Activated CD8-positive, alpha-beta memory T cell treated with anti-CD3 and anti-CD28 coated beads, Interleukin-2, amount 50 U/mL, for 48 hours (primary cell): ENCODE measurements at places on chromosomes 1 and 21.

GRCh38 chr1:210446479-210446878, 117.8 kb downstream of the HHAT start:
- DNase-seq, result peak; percentile 85

GRCh38 chr1:36492491-36492890, 9.8 kb upstream of the CSF3R start:
- no peak for DNase-seq

DNA sequence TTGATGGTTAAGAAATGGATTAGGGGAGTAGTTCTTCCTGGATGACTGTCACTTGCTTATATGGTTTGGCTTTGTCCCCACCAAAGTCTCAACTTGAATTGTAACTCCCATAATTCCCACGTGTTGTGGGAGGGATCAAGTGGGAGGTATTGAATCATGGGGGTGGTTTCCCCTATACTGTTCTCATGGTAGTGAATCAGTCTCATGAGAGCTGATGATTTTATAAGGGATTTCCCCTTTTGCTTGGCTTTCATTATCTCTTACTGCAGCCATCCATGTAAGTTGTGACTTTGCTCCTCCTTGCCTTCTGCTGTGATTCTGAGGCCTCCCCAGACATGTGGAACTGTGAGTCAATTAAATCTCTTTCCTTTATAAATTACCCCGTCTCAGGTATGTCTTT, 1621.1 kb downstream of the MRPL39 start:
- no peak for DNase-seq

DNA sequence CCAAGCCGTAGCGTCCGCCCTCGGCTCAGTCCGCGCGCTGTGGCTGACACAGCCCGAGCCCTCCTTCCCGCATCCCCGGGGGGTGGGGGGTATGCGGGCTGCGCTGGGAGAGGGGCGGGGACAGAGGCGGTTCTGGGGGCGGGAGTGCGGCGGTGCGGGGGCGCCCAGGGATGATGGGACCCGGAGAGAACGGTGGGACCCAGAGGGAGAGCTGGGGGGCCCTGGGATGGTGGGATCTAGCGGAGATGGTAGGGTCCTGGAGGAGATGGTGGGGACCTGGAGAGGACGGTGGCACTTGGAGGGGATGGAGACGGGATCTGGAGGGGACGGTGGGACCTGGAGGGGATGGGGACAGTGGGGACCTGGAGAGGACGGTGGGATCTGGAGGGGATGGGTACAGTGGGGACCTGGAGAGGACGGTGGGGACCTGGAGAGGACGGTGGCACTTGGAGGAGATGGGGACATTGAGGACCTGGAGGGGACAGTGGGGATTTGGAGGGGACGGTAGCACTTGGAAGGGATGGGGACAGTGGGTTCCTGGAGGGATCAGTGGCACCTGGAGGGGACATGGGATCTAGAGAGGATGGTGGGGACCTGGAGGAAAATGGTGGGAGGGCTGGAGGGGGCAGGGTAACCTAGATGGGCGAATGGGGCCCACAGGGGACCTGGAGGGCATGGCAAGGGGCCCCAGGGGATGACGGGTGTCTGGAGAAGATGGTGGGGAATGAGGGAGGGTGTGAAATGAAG, 477 bp downstream of the SNAP47 start:
- DNase-seq, result no peak

GRCh38 chr21:27550287-27550686, 583.4 kb upstream of the ADAMTS5 start:
- no peak for DNase-seq

GRCh38 chr1:5623399-5623798, 368.8 kb downstream of the NPHP4 start:
- DNase-seq, result no peak

- no peak for DNase-seq
Measured at GRCh38 chr1:90341516-90341915, 346.6 kb downstream of the ZNF326 start.

DNA sequence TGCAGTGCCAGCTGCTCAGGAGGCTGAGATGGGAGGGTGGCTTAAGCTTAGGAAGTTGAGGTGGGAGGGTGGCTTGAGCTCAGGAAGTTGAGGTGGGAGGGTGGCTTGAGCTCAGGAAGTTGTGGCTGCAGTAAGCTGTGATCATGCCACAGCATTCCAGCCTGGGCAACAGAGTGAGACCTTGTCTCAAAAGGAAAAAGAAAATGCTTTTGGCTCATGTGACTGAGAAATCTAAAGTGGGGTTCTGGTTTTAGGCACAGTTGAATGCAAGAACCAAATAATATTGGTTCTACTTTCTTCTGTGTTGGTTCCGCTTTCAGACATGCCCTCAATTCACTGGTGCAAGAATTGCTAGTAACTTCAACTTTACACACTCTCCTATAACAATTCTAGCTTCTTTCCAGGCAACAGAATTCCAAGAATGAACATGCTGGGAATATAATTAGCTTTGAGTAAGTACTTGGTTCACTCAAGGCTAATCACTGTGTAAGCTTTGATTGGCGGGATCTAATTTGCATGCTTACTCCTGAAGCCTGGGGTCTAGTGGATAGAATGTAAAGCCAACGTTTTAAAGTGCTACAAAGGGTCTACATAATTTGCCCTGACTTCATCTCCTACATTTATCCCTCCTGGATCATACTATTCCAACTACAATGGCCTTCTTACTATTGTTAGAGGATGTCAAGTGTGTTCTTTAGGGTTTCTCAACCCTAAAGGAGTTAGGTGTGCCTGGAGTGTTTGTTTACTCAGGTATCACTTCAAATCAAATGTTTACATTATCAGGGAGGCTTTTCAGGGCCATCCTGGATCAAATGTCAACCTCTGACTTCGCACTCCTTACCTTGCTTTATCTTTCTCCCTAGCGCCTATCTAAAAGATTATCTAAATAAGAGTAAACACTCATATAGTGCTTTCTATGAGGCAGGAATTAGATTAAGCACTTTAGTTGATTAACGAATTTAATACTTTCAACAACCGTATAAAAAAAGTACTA, 115.1 kb downstream of the SLC16A1 start:
- DNase-seq, result no peak

DNA sequence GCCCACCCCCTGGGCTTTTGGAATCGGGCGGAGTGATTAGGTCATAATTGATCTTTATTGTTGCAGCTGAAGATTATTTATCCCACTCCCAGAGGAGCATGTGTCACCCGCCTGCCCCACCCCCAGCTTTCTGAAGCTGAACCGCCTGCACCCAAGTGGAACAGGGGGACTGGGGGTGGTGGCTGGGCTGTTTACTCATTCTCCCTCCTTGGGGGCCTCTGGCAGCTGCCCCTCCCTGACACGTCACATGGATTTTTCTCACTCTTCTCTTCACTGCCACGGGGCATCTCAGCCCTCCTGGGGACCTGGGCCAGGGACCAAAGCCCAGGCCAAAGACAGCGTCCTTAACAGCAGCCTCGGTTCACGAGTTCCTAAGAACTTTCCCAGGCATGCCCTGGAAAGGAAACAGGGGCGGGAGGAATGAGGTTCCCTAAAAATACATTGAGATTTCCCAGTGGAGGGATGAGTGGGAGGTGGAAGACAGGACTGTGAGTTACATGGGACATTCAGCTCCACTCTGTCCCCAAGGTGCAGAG, 31.6 kb upstream of the SOX13 start:
- no peak for DNase-seq

DNA sequence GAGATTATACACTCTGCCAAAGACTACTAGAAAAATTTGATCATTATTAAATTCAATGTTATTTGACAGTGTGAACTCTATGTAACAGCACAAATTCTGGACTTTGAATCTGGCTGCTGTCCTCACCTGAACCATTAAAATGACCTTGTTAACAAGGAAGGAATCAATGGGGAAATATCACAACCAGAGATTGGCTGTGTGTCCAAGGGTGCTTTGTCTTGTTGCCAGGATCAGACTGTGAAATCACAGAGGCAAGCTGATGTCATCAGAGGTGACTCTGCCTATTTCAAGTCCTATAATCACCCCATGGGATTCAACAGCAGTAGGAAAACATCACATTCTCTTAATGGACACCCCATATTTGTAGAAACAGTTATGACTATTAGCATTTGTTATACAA, 46.8 kb downstream of the ADAMTS5 start:
- no peak for DNase-seq

DNA sequence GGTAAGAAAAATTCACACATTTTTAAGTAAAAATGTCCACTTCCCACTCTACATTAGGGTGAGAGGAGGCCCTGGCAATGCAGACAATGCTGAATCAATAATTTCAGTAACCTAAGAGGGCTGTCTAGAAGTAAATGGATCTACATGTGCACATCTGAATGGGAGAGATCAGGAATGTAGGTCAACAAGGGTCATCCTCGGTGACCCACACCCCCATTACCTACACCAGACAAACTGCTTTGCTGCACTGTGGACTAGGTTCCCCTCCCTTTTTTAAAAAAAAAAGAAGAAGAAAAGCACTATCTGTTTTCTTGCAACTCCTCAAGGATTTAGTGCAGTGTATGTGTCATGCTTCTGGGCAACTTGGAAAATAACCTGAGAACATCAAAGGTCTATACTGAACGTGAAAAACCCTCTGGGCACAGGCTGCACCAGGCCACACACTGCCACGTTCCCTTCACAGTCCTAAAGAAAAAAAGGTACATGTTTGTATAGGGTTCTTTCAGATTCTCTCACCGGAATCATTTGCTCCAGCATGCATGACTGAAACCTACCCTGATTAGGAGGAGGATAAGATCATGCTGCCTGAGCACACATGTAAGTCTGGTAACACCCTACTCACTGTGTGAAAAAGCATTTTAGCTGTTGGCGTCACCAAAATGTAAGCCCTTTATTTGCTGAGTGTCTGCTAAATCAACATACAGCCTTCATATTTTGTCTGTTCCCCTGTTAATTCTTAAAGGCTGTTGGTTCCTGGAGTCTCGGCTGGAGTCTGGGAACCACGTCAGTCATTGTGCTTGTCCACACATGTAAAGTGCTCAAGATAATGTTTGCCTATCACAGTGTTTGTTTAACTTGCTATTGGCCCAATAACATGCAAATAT, 341.0 kb downstream of the SMYD3 start:
- DNase-seq, result no peak

DNA sequence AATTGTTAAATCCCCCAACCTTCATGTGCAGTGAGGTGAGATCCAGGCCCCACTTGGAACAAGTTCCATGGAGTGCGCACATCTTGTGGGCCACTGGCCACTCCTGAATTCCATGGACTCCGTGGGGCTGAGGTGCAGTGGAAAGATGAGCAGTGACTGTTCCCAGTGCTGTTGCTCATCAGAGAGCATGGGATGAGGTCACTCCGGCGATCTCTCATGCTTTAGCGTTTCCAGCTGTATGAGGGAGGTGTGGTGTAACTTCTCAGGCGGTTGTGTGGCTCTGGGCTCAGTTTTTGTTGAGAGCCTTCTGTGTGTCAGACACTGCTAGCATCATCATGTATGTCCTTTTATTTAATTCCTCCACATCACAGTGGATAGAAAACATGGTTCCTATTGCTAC, 96.2 kb downstream of the GALNT2 start:
- no peak for DNase-seq

GRCh38 chr1:160061369-160062229, 8.4 kb downstream of the KCNJ10 start:
- DNase-seq, result no peak

GRCh38 chr21:37061926-37062592, 10.8 kb downstream of the PIGP start:
- no peak for DNase-seq

- no peak for DNase-seq
Measured at GRCh38 chr1:158145173-158145719, 35.4 kb upstream of the CD1D start.

- DNase-seq, result no peak
Measured at GRCh38 chr1:114755006-114755931, 2.5 kb downstream of the CSDE1 start.

GRCh38 chr1:167483790-167484189, 34.5 kb downstream of the CD247 start:
- DNase-seq, result peak; percentile 58

DNA sequence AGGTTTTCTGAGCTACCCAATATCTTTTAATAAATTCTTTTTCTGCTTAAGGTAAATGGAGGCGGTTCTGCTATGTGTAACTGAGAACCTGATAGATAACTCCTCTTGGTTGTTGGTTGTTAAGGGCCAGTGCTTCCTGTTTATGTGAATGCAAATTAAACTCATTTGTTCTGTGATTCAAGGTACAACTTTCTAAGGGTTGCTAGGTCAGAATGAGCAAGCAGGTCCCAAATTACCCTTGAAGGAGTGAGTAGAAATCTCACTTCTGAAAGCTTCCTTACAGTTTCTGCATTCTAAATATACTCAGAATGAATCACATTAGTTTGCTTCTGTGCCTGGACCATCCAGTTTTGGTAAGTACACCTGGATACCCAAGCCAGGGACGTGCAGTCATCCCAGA, 15.5 kb upstream of the FAM78B start:
- no peak for DNase-seq

- no peak for DNase-seq
Measured at GRCh38 chr1:245383396-245384330, 228.9 kb downstream of the KIF26B start.

DNA sequence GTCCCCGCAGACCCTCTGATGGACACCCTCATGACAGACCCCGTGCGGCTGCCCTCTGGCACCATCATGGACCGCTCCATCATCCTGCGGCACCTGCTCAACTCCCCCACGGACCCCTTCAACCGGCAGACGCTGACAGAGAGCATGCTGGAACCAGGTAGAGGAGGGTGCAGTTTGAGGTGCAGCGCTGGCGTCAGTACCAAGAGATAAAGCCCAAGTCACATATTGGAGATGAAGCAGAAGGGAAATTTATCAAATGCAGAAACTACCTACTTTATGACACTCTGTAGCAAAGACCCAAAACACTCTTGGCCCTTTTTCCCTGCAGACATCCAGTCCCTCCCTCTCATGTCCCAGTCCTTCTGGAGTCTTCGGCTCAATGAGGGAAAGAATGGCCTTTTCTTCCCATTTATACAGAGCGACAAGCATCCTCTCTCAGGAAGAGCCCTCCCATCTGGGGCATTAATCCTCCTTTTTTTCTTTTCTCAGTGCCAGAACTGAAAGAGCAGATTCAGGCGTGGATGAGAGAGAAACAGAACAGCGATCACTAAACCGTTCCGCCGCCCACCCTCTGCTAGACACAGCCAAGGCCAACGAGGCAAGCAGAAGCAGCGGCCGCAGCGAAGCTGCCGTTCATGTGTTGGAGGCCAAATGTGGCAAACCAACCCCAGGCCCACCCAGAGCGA, 30.8 kb upstream of the KIF1B start:
- no peak for DNase-seq

- no peak for DNase-seq
Measured at GRCh38 chr1:147124266-147124665, 48.0 kb downstream of the PRKAB2 start.

GRCh38 chr1:86748622-86749373, 44.4 kb downstream of the SH3GLB1 start:
- no peak for DNase-seq

DNA sequence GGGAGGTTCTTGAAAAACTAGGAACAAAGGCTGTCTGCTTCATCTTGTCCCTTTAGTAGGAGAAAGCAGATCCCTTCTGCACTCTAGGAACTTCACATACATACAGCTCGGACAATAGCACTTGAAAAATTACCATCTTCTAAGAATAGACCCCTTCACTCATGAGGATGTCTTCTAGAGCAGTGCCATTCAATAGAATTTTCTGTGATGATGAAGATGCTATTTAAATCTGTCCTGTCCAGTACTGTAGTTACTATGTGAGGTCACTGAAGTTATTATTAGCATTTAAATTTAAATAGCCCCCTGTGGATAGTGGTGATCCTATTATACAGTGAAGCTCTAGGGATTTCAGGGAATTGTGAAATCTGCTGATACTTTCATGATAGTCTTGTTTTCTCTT, 46.4 kb upstream of the RAB3GAP2 start:
- DNase-seq, result no peak

- no peak for DNase-seq
Measured at GRCh38 chr1:56135864-56136147, 443.6 kb downstream of the PLPP3 start.

- no peak for DNase-seq
Measured at GRCh38 chr1:174606471-174606870, 158.7 kb downstream of the GPR52 start.
